ENCODE measurements at places on chromosomes 5 and 9. TPM values are rescaled to one million over a fixed set of nuclear protein-coding genes. Genes with fewer than 3 reads are reported as not detected.

CEL gene
- total RNA-seq: 0.12 TPM

ADGRD2 gene
- not detected for total RNA-seq

IL6ST gene
- total RNA-seq: 517 TPM

TMEM171 gene
- 0.62 TPM for total RNA-seq

PCDHA13 gene
- under 0.01 TPM for total RNA-seq

MVB12B gene
- 3.8 TPM for total RNA-seq

CBY3 gene
- not detected for total RNA-seq
